Stimulated activated CD4-positive, alpha-beta T cell treated with anti-CD3 and anti-CD28 coated beads, TNF-alpha, amount 100 ng/mL, for 4 hours (primary cell): ENCODE measurements at places on chromosomes 4 and X.

DNA sequence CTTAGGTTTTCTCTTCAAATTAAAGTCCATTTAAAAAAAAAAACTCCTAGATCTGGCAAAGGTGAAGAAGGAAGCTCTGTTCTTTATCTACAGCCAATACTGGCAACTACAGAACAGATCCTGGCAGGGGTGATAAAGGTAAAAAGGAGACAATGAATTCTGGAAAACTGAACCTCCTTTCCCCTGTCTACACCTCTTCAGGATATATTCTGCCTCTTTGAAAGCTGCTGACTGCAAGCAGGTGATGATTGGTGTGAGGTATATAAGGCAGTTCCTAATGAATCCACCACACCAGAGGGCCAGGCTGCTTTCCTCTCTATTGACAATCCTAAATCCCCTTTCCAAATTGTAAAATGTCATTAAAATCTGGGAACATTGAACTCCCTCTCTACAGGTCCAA, 370.1 kb downstream of the PPP3CA start:
- DNase-seq: no peak

DNA sequence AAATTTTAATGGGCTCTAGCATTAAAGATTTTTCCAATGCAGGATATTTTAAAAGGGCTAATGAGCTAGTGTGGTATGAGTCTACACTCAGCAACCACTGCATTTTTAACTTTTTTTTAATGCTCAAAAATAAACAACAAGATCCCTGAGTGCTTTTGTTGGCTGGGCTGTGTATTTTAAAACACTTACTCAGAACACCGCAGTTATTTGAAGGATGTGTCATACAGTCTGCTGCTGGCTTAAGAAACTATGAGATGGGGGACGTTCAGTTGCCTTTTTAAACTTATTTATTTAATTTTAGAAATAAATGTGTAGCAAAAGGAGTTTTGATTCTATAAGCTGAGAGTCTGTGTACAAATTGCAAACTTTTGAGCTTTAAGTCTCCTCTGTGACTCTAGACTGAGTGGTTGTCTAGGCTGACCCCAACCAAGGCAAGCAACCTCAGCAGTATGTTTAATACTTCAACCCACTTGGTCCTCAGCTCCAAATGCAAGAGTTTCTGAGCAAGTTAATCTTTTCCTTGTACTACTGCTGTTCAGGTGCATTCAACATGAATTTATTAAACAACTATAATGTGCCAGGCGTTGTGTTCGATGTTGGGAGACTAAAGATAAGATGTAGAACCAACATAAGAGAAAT, 278.6 kb upstream of the DIPK2B start:
- no peak for DNase-seq

GRCh38 chrX:153968754-153969124, 2.9 kb downstream of the HCFC1 start:
- no peak for DNase-seq

DNA sequence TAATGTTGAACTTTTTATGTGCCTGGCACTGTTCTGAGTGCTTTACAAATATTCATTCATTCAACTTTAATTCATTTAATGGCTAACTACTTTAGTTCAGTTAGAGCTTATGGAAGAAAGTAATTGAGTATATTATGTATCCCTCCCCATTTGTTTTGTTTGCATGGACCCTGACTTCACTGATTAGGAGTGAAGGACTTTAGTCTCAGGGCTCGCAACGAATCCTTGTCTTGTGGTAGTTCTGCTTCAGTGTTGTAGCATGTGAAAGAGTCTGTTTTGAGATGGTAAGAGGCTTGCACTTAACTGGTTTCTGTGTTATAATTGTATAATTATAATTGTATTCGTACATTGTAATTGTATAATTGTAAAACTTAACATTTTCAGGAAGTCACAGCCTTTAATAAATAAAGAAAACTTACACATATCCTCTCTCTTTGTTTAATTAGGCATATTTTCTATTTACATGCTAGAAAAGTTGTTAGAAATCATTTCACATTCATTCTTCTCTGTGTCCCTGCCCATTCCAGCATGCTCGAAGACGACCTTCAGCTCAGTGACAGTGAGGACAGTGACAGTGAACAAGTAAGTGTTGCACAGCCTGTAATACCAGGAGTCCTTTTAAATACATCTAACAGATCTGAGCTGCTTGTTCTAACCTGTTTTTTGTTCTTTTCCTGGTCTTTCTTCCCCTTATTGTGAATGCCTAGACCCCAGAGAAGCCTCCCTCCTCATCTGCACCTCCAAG, 115.1 kb downstream of the KLHL8 start:
- no peak for DNase-seq

DNA sequence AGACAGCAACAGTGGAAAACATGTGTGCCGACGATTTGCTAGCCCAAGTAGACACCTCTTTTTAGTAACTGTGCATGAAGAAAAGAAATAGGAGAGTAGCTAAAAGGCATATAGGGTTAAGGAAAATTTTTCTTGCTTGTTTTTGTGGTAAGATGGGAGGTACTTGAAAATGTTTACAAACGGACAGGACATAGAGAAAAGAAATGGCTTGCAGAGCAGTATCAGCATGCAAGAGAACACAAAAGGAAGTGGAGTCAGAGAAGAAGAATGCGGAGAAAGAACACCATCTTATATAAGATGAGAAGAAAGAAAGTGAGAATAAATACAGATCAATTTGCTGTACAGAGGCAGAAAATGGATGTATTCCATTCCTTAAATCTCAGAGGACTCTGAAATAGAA, 263.7 kb upstream of the ETNPPL start:
- DNase-seq: no peak
